ENCODE measurements at places on chromosomes 4 and X.
A peak's percentile ranks its signal among the peaks of the same experiment; 100 is the strongest.

DNA sequence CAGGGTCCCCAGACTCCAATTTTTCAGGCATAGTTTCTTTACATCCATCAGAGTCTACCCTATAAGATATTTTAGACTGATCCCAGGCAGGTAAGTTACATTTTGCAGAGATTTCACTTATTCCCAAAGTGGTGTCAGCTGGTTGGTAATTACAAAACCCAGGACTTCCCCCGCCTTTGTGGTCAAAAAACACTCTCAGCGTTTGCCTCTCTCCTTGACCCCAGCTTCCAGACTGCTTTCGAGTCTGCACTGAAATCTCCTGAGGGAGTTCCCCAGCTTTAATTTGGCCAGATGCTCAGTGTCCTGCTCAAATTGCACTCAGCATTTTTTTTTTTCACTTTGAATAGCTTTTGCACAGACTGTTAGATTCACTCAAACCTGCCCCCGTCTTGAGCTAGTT lies 11.2 kb upstream of the AMOT start:
- peaks cover 32% of the 10 kb centered on the region for H3K4me1 ChIP-seq
- peak overlapping the region; percentile 20 for H3K27ac ChIP-seq
- H3K27me3 ChIP-seq: no peaks in the 10 kb centered on the region
- no peak overlapping the region for H3K4me3 ChIP-seq

- no peak overlapping the region for H3K4me3 ChIP-seq
- no peaks in the 10 kb centered on the region for H3K36me3 ChIP-seq
- H3K27me3 ChIP-seq: no peaks in the 10 kb centered on the region
- no peak for DNase-seq
- no peaks in the 10 kb centered on the region for H3K4me1 ChIP-seq
Observed at GRCh38 chrX:124250835-124251437, 81.5 kb upstream of the TEX13D start.

GRCh38 chr4:3313556-3314228 lies 20.9 kb downstream of the RGS12 start:
- no peak overlapping the region for H3K27ac ChIP-seq
- peaks cover 8% of the 10 kb centered on the region for H3K36me3 ChIP-seq
- H3K4me3 ChIP-seq: peak overlapping the region; percentile 18

- no peak for DNase-seq
- no peak overlapping the region for H3K4me3 ChIP-seq
- no peaks in the 10 kb centered on the region for H3K36me3 ChIP-seq
- no peaks in the 10 kb centered on the region for H3K27me3 ChIP-seq
- H3K4me1 ChIP-seq: no peaks in the 10 kb centered on the region
Observed at GRCh38 chr4:87584222-87584908, 24.0 kb upstream of the DSPP start.

DNA sequence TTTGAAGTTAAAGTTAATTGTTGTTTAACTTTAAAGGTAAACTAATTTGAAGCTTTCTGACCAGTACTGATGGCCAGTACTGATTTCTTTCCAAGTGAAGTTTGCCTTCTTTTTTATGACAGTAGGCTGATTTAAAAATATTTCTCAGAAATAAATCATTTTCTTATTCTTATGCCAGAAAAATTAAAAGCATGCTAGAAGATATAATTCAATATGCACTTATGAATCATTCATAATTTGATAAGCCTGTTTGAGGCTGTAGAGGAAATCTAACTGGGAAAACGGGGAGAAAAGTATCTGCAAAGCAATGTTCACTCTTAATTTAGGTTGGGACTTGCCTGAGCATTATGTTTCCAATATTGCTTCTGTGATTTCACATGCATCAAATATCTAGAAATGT lies 1112.0 kb upstream of the INTU start:
- no peaks in the 10 kb centered on the region for H3K36me3 ChIP-seq
- no peak for DNase-seq
- no peaks in the 10 kb centered on the region for H3K4me1 ChIP-seq
- H3K4me3 ChIP-seq: no peak overlapping the region
- no peak overlapping the region for H3K27ac ChIP-seq

DNA sequence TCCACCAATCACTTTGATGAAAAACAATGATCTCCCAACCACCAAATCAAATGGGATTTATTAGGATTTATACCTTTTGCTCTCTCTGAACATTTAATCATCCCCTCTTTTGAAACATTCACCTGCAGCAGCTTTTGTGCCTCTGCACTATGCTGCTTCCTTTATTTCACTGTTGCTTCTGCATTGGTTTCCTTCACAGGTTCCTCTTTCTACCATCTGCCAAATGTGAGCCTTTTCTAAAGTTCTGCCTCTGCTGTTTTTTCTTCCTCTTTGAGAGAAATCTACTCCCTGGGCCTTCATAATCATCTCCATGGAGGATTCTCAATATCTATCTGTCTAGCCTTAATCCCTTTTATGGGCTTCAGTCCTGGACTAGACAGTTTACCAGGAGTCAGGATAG lies 24.7 kb downstream of the CUL4B start:
- DNase-seq: peak; percentile 46
- no peak overlapping the region for H3K4me3 ChIP-seq
- H3K27ac ChIP-seq: peak overlapping the region; percentile 89
- H3K4me1 ChIP-seq: peaks cover 25% of the 10 kb centered on the region
- H3K36me3 ChIP-seq: peaks cover 13% of the 10 kb centered on the region

DNA sequence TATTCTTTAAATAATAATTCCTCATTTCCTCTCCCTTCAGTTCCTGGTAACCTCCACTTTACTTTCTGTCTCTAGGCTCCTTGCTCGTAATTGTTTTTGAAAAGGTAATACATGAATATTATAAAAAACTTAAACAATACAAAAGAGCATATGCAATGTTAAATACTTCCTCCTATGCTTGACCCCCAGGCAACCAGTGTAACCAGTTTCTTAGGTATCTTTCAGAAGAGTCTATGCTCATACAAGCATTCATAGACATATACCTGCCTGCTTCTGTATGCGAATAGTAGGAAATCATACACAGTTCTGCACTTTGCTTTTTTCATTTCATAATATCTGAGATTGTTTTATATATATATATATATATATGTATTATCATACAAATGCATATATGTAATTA lies 2.6 kb upstream of the MID2 start:
- H3K4me1 ChIP-seq: peaks cover 10% of the 10 kb centered on the region
- H3K27me3 ChIP-seq: peaks cover 36% of the 10 kb centered on the region
- no peak overlapping the region for H3K27ac ChIP-seq
- DNase-seq: no peak

DNA sequence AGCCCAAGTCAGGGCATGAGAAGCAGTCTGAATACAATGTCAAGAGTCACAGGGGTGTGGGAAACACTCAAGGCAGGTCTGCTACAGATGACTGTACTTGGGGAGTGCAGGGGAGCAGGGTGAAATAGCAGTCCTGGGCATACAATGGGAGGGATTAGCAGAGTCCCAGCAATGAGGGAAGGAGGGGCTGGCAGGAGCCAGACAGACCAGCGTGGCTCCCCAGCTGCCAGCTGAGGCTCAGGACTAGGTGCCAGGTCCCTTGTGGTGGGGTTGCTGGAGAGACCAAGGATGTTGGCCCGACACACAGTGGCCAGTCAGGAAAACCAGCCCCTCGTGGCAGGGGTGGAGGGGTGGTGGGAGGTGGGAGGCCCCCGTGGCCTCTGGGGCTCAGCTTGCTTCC lies 86.6 kb downstream of the RTL5 start:
- peaks cover 29% of the 10 kb centered on the region for H3K27me3 ChIP-seq
- peaks cover 3% of the 10 kb centered on the region for H3K4me1 ChIP-seq
- no peak overlapping the region for H3K27ac ChIP-seq
- no peak for DNase-seq
- H3K4me3 ChIP-seq: no peak overlapping the region

DNA sequence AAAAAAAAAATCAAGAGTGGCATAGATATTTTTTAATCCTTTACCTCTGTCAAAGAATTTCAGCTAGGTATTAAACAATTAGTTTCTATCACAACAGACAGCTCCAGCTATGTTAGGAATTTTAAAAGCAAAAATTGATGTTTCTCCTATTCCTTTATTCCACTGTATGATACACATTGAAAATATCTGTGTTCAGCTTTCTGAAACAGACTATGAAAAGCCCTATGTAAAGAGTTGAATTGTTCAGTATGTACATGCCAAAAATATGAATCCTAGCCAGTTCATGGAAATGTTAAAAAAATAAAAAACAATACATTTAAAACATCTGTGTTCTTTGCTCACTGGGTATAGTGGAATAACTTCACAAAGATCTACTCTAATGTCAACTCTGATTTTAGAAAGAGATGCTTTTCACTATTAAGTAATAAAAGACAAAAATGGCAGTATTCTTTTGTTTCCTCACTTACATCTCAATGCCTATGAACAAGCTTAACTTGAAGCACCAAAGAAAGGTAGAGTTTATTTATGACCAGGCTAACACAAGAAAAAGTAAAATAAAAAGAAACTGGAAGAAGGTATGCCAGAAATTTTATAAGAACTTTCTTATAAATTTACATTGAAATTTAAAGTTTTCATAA lies 32.1 kb downstream of the FBXW7 start:
- no peak overlapping the region for H3K27ac ChIP-seq
- no peaks in the 10 kb centered on the region for H3K27me3 ChIP-seq
- peaks cover 17% of the 10 kb centered on the region for H3K4me1 ChIP-seq
- DNase-seq: no peak
- no peaks in the 10 kb centered on the region for H3K36me3 ChIP-seq
- no peak overlapping the region for H3K4me3 ChIP-seq

DNA sequence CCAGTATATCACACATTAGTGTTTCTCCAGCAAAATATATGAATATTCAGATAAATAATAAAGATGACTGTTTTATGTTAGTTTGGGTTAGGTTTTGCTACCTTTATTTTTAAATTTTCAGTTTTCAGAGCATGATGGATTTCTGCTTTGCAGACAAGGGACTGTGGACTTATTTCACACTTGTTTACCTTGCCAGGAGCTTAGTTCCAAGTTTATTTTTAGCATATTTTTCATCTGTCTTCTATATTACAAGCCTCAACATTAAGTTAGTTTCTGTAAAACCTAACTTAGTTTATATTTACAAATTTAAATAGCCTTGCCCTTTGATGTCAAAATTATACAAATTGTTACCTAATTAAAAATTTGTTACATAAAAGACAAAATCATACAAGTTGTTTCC lies 163.4 kb downstream of the FBXW7 start:
- H3K36me3 ChIP-seq: no peaks in the 10 kb centered on the region
- H3K27me3 ChIP-seq: no peaks in the 10 kb centered on the region
- H3K4me1 ChIP-seq: peaks cover 10% of the 10 kb centered on the region
- H3K4me3 ChIP-seq: no peak overlapping the region

DNA sequence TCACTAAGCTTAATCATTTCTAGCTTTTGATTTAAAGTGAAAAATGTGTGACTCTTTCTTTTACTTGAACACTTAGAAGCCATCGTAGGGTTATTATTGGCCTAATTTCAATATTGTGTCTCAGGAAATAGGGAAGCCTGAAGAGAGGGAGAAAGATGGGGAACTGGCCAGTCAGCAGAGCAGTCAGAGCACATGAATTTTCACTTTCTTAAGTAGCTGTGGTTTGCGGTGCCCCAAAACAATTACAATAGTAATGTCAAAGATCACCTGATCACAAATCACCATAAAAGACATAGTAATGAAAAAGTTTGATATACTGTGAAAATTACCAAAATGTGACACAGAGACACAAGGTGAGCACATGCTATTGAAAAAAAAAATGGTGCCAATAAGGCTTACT lies 45.5 kb downstream of the CENPC start:
- H3K27me3 ChIP-seq: no peaks in the 10 kb centered on the region
- peaks cover 38% of the 10 kb centered on the region for H3K36me3 ChIP-seq
- H3K27ac ChIP-seq: peak overlapping the region; percentile 1
- H3K4me3 ChIP-seq: no peak overlapping the region
- no peak for DNase-seq

DNA sequence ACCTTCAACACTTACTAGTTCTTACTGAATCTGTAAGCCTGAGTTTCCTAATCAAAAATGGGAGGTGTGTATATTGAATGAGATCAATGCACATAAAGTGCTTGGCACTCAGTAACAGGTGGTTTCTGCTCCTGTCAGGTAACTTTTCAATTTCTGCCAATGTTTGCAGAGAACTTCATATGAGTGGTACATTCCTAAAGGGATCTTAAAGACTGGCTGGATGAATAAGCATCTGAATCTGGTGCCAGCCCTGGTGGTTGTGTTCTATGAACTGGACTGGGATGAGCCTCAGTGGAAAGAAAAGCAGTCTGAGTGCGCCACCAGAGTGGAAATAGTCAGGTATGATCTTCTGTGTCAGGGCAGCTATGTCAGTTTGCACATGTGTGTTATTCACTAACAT lies 7.0 kb downstream of the TRAPPC11 start:
- no peak for DNase-seq
- peaks cover 15% of the 10 kb centered on the region for H3K36me3 ChIP-seq
- no peak overlapping the region for H3K4me3 ChIP-seq
- peaks cover 4% of the 10 kb centered on the region for H3K4me1 ChIP-seq
- H3K27ac ChIP-seq: no peak overlapping the region
- no peaks in the 10 kb centered on the region for H3K27me3 ChIP-seq

DNA sequence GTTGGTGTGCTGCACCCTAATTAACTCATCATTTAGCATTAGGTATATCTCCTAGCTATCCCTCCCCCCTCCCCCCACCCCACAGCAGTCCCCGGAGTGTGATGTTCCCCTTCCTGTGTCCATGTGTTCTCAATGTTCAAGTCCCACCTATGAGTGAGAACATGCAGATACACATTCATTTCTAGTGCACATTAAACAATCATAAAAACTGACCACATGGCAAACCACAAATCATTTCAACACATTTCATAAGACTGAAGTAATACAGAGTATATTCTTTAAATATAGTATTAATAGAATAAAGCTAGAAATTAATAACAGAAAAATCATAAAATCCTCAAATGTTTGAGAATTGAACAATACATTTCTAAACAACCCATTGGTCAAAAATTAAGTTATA lies 34.1 kb downstream of the PRKG2 start:
- H3K4me1 ChIP-seq: no peaks in the 10 kb centered on the region
- no peak overlapping the region for H3K27ac ChIP-seq
- no peaks in the 10 kb centered on the region for H3K36me3 ChIP-seq
- H3K4me3 ChIP-seq: no peak overlapping the region
- DNase-seq: no peak

- peaks cover 7% of the 10 kb centered on the region for H3K36me3 ChIP-seq
- no peak for DNase-seq
- H3K4me1 ChIP-seq: peaks cover 5% of the 10 kb centered on the region
Observed at GRCh38 chr4:17787315-17787714, 5.9 kb upstream of the FAM184B start.

DNA sequence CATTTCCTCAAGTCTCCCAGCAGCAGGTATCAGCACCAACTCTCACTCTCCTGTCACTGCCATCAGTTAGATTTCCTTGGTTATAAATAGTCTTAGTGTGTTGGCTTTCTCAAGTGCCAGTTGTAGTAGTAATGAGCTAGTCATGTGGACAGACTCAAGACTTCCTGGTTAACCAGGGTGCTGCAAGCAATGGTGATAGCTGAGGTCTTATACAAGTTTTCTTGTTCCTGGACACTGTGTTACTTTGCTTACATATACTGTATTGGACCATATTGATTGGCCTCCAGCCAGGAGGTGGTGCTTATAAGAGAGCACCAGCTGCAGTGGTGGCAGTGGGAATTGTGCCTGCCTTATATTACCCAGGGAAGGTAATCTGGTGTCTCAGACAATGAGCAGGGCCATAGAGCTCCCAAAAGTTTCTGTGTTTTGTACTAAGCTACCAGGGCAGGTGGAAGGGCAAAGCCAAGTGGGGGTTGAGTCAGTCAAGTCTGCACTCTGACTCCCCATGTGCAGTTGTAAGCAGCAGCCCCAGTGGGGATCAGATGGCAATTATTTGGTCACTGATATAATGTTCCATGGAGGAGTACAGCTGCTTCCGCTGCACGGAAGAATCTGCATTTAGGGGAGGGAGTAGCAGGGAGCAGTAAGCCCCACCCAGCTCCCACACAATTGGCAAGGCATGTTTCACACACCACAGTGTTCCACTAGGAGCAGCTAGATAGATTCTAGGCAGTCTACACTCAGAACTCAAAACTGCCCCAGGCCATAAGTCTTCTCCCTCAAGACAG lies 24.1 kb upstream of the ZDHHC15 start:
- H3K4me1 ChIP-seq: no peaks in the 10 kb centered on the region
- peaks cover 13% of the 10 kb centered on the region for H3K27me3 ChIP-seq
- no peak overlapping the region for H3K27ac ChIP-seq
- no peaks in the 10 kb centered on the region for H3K36me3 ChIP-seq
- no peak for DNase-seq
